Stimulated activated CD8-positive, alpha-beta memory T cell treated with anti-CD3 and anti-CD28 coated beads, Interleukin-7, amount 100 ng/mL, for 48 hours (primary cell): ENCODE measurements at places on chromosomes 1 and 21.

GRCh38 chr1:234230414-234230862 is 142.8 kb upstream of the COA6 start:
- DNase-seq, result no peak

DNA sequence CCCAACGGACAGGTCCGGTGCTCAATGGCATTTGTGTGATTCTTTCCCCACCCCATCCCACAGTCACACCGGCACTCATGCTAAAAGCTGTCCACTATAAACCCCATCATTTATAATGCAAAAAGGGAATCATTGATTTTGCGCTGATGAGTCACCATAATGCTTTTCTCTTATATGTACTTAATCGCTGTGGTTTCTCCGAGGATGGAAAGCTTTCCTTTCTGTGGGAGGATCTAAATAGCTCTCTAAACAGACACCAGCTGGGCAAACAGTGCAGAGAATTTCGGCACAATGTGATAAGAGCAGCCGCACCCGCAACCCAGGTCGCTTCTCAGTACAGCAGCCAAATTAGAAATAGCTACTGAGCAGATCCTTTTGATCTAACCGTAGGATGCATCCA is 85.6 kb downstream of the SETD4 start:
- no peak for DNase-seq

DNA sequence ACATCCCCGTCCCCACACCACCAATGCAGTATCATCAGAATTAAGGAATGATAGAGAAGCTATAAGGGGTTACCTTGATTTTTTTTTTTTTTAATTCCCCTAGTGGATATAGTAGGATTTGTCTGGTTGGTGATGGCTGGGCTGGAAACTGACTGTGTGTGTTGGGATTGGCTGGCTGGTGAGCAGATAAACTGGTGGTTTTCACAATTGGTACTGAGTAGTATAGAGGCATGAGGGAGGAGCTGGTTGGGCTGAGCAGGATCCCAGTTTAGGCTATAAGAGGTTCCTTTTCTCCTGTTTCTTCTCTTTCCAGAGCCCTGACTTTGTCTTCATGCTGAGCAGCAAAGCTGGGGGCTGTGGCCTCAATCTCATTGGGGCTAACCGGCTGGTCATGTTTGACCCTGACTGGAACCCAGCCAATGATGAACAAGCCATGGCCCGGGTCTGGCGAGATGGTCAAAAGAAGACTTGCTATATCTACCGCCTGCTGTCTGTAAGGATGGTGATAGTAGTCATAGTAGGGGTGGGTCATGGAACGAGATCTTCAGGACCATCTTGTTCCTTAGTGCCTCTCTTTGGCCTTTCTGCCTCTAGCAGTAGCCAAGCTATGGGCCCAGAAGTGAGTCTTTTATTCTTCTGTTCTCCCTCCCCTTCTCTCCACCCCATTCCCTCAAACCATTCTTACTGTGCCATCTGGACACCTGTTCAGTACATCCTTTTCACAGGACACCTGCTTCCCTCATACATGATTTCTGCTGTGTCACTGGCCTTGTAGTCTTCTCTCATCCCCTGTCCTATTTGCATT is 26.9 kb downstream of the RAD54L start:
- no peak for DNase-seq

DNA sequence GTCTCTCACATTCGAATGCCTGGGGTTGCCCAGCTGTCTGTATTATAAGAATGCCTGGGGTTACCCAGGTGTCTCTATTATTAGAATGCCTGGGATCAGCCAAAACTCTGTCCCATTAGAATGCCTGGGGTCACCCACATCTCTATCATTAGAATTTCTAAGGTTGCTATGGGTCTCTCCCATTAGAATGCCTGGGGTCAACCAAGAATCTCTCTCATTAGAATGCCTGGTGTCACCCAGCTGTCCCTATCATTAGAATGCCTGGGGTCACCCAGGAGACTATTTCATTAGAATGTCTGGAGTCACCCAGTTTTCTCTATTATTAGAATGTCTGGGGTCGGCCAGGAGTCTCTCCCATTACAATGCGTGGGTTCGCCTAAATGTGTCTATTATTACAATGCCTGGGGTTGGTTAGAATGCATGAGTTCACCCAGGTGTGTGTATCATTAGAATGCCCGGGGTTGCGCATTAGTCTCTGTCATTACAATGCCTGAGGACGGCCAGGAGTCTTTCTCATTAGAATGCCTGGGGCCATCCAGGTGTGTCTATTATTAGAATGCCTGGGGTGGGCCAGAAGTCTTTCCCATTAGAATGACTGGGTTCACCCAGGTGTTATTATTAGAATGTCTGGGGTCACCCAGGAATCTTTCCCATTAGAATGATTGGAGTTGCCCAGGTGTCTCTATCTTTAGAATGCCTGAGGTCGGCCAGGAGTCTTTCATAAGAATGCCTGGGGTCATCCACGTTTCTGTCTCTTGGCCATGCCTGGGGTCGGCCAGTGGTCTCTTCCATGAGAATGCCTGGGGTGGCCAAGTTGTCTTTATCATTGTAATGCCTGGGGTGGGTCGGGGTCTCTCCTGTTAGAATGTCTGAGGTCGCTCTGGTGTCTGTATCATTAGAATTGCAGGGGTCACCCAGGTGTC is 59.6 kb downstream of the RNF187 start:
- DNase-seq, result no peak

DNA sequence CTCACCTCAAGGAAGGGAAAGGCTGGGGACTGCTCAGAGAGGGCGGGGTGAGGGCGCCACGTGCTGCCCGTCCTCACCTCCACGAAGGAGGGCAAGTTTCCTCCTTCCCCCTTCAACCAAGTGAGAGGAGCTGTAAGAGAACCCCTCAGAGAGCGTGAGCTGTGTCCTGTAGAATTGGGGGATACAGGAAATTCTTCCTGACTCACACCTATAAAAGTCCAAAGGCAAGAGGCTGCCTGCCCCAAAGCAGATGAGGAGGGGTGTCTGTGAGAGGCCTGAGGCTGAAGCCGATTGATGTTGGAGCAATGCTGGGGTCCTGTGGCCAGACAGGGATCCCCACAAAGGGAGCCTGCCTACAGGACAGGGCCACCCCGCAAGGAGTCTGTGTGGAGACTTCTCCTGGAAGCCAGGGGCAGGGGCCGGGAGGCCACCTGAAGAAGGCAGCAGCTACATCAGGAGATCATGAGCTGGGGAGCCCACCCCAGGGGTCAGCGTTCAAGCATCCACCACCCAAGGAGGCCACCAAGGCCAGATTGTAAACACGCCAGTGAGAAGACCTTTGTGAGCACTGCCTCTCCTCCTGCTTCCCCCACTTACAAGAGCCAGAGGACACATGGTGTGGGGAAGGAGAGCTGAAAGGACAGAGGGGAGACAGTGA is 27.7 kb downstream of the S100A6 start:
- no peak for DNase-seq

DNA sequence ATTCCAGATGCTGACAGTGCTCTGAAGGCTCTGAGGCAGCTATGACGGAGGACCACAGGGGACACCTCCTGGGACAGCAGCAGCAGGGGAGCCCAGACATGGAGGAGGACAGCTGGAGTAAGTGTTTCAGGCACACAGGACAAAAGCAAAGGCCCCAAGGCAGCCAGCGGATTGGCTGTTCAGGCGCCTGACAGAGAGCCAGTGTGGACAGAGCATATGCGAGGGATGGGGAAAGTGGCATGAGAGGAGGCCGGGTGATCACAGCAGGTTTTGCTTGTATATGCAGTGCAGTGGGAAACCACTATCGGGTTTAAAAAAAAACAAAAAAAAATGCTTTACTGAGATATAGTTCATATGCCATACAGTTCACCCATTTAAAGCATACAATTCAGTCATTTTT is 19.1 kb downstream of the CHRNB2 start:
- no peak for DNase-seq

DNA sequence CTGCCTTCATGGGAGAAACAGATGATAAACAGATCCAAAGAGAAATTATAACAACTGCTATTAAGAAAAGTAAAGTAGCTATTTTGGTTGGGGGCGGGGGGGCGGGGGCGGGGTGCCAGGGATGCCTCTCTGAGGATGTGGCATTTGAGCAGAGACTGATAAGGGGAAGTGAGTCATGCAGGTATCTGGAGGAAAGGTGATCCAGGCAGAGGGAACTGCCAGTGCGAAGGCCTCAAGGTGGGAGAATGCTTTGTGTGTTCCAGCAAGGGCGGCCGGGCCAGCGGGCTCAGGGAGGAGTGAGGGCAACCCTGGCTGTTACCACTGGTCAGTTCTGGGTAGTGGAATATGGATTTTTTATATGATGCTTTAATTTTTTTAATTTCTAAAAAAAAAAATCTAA is 7.0 kb upstream of the TNFRSF1B start:
- DNase-seq, result no peak

DNA sequence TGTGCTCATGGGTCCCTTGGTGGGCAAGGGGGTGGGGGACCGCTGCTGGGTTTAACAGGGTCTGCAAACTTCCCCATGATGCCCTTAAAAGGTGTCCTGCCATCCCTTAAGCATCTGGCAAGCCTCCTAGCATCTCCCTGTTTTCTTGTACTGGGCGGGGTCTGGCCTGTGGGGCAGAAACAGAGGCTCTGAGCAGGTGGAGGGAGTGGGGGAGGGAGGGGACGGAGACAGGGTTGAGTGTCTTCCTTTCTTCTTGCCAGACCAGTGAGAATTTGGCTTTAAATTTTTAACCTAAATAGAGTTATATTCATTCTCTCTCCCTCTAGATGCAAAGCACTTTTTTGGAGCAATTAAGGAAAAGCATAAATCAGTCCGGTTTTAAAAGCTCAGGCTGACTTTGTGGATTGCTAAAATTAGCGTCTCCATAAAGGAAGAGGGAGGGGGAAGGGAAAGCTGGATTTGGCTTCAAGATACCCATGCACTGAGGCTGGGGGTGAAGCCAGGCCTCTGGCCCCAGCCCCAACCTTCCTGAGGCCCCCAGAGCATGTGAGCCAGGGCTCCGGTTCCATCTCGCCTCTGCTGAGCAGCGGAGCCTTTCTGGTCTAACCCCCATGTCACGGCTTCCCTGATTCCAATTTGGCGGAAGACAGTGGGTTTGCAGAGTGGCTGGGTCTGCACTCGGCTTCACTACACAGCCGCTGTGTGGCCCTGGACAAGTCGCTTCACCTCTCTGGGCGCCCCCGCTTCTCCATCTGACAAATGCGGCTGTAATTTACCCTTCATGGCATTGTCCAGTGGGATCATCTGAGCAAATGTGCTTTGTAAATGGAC is 25.3 kb downstream of the IGSF21 start:
- no peak for DNase-seq
